ENCODE measurements at places on chromosomes 13 and 19. TPM values are rescaled to one million over a fixed set of nuclear protein-coding genes. Genes with fewer than 3 reads are reported as not detected.

GRCh38 chr19:52991484-52991883 is 22.2 kb upstream of the ERVV-1 start:
- DNase-seq: no peak

Gene SLC17A7
- 0.55 TPM for total RNA-seq

GRCh38 chr13:51534041-51534817 is 50.0 kb upstream of the WDFY2 start:
- no peak for DNase-seq

- no peak for DNase-seq
Measured at GRCh38 chr19:28556371-28556770, 656.6 kb downstream of the UQCRFS1 start.

DNA sequence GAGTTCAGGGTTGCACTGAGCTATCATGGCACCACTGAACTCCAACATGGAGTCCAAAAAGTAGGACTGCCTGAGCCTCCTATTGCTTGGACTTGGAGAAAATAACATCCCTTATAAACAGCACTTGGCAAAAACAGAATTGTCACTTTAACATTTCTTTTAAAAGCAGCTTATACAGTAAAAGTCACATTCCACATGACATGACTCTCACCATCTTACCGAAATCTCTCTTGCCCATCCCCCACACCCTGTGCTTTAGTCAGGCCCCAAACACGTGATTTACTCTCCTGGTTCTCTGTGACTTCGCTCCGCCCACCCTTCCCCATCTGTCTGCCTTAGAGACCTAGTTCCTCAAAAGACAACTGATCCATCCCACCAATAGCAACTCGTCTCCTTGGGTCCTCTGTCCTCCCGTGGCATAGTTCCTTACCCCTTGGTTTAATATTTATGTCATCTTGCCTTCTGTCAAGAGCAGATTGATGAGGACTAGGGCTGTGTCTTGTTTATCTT is 4.6 kb downstream of the SAFB start:
- DNase-seq: peak; percentile 31

GRCh38 chr19:39325778-39326665 is 5.4 kb upstream of the LRFN1 start:
- DNase-seq: no peak

Gene LENG9
- total RNA-seq: 6.3 TPM

Gene CYP2A7
- total RNA-seq: not detected

Gene ZNF223
- 3.6 TPM for total RNA-seq

- no peak for DNase-seq
Measured at GRCh38 chr19:36775768-36776167, 3.2 kb upstream of the ZNF850 start.

Gene ZNF443
- 3.5 TPM for total RNA-seq

GRCh38 chr13:111531505-111531904 is 211.1 kb downstream of the TEX29 start:
- DNase-seq: no peak

DNA sequence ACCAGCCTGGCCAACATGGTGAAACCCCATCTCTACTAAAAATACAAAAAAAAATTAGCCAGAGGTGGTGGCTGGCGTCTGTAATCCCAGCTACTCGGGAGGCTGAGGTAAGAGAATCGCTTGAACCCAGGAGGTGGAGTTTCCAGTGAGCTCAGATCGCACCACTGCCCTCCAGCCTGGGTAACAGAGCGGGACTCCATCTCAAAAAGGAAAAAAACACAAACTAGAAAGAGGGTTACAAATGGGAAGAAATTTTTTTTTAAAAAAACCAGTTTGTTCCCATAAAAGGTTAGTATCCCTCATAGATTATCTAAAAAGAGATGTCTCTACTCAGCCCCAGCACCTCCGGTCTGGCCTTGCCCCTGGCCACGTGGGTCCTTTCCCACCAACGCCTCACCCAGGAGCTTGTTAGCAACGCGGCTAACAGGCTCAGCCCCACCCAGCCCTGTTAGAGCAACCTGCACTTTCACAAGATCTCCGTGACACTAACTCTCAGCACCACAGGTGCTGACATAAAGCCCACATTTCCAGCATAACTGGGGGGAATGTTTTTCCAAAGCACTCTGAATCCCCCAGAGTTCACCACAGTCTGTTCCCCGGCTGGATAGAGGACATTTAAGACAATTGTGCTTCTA is 4.3 kb downstream of the DMKN start:
- DNase-seq: no peak

- no peak for DNase-seq
Measured at GRCh38 chr13:27625839-27626238, 4.1 kb downstream of the POLR1D start.

DNA sequence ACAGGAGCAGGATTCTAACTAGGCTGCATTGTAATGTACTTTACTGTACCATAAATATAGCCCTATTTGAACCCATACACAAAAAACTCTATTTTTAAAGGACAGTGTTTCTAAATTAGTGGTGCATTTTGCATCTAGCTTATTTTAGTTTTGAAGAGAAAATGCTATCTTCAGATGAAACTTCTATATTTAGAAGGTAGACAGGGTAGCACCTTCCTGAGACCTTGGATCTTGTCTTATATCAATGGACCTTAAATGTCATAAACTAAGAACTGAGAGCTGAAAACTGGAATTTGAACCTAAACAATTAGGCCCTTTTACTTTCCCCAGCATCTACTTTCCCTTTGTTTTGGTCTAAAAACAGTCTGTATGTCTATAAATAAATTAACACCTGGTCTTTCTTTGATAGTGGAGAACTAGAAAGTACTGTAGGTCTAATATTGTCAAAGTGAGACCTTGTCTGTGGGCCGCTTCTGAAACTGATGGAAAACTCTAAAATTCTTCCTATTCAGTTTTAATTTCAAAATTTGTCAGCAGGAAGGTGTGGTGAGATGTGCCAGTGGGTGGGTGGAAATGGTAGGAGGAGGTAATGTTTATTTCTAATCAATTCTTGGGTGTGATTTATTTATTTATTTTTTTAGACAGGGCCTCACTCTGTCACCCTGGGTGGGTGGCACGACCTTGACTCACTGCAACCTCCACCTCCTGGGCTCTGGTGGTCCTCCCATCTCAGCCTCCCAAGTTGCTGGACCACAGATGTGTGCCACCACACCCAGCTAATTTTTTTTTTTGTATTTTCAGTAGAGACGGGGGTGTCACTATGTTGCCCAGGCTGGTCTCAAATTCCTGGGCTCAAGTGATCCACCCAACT is 10.1 kb downstream of the COG3 start:
- no peak for DNase-seq

DNA sequence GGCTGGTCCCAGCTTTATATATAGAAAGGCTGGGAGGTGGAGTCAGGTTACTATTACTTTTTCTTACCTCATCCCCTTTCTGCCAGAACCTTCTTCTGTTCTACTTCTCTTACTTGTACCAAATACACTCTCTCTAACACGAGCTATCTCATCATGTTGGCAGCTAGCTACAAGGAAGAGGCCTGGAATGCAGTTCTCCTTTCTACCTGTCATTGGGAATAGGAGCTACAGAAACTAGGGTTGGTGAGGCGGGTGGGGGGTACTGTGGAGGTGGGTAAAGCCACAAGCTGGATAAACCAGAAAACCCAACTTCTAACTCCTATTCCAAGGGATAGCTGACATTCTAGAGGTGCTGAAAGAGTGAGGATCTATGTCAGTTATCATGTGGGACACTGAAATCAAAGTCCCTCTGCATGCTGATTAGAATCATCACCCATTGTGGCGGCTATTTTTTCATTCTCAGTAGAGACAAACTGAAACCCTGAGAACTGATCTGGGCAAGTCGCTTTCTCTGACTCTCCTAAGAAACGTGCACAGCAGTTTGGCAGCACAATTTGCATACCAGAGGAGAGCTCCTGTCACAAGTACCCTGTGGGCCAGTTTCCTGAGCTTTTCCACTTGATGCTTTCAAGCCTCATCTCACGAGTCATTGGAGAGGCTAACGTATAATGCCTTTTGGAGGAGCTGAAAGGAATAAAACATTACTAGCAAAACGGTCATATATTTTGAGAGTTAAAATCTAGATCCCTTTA is 358.1 kb downstream of the ENOX1 start:
- no peak for DNase-seq

DNA sequence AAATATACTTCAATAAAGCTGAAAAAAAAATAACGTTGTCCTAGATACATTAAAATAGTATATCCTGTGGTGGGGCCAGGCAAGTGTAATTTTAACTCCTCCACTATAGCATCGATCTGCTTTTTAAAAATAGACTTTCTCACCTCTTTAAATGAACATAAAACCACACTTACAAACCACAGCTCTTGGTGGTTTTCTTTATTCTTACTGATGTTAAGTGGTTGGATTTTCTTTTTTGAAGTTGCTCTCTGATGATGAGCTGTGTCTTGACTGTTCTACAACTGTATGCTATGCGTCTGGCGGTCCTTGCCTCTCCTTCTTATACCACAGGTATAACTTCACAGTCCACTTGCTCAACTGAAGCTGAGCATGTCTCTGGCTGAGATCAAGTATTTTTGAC is 721.5 kb upstream of the KLHL1 start:
- no peak for DNase-seq

Gene TEX29
- 0.54 TPM for total RNA-seq

GRCh38 chr19:51027126-51027806 is 850 bp upstream of the KLK11 start:
- no peak for DNase-seq

DNA sequence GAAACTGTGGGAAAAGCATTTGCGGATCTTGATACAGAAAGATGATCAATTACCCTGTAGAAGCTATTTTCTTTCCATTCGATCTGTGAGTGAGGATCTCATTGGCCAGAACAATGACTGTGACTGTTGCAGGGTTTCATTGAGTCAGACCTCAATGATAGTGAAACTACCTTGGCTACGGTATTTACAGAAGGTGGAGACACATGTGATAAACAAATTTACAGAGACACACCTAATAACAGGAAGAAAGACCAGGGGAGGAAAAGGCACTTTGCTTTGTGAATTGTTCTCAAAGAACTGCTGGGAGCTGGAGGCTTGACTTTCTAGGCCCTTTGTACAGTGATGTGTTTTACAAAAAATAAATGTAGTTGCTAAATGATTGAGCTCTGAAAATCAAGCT is 19.9 kb upstream of the ARGLU1 start:
- DNase-seq: no peak

- DNase-seq: no peak
Measured at GRCh38 chr19:11699931-11700794, 38.6 kb downstream of the ZNF823 start.

Gene ERICH4
- not detected for total RNA-seq

DNA sequence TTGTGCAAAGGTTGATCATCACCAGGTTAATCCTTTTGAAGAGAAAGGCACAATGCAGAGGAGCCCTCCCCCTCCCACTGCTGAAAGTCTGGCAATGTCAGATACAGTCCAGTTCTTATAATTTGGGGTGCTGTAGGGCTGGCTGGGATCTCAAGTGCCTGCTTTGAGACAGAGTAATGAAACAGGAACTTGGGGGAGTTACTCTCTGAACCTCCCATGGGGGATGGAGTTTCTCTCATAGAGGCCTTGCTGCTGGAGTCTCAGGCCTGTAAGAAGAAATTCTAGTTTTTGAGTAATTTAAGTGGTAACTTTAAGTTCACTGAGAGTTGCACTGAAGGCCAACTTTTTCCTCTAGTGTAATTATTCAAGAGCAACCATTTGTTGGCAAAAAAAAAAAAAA is 410.5 kb downstream of the KCNRG start:
- DNase-seq: no peak

GRCh38 chr19:858868-859843 is at the start of gene CFD:
Gene CFD, plus strand, starts transcription at chr19:859664. Its CDS starts 26 bp downstream, at chr19:859690.
- no peak for DNase-seq

- DNase-seq: no peak
Measured at GRCh38 chr13:53569453-53569852, 540.8 kb downstream of the OLFM4 start.

- DNase-seq: no peak
Measured at GRCh38 chr13:54687173-54687572, 1658.6 kb downstream of the OLFM4 start.

DNA sequence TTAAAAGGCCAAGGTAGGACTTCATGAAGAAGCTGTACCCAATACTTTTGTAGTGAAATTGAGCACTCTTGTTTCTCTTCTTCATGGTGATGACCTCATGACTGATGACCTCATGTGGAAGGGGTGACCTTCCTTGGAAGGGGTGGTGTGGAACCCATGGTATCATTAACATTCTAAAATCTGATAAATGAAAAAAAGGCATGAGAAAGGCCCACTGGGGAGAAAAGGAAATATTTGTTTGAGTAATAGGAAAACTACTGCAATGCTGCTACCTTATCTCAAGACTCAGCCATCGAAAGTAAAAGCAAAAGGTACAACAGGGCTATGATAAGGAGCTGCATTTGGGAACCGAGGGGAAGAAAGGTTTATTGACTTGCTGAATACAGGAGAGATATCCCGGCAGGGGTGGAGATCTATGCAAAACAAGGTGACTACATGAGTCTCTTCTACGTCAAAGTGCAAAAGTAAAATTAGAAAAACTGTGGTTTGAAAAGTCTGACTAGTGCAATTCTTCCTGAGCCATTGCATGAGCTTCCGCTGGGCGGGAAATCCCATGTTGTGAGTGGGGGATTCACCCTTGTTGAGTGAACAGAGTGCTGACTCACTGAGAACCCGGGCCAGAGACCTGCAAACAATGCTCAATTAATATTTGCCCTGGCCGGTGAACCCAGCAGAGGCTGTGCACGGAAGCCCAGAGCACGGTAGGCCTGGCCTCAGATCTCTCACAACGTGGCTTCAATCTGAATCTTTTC is 138.9 kb upstream of the RFC3 start:
- peak; percentile 45 for DNase-seq

DNA sequence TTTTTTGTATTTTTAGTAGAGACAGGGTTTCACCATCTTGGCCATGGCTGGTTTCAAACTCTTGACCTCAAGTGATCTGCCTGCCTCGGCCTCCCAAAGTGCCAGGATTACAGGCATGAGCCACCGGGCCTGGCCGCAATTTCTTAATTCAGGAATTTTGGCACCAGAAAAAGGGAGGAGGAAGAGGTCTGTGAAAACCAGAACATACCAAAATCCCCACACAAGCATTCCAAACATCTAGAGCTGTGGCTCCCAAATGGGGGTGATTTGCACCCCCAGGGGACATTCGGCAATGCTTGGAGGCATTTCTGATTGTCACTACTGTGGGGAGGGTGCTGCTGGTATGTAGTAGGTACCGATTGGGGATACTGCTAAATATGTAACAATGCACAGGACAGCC is 40.2 kb upstream of the ABCC4 start:
- no peak for DNase-seq

Data from activated B cell treated with CpG ODN at 0.5 μM for 24 hours (primary cell).